Inflammatory macrophage (primary cell): ENCODE measurements at places on chromosomes 5 and 9.

- peak; percentile 78 for DNase-seq
These were observed 6.4 kb downstream of the NDUFS6 start for GRCh38 chr5:1807451-1808185.

DNA sequence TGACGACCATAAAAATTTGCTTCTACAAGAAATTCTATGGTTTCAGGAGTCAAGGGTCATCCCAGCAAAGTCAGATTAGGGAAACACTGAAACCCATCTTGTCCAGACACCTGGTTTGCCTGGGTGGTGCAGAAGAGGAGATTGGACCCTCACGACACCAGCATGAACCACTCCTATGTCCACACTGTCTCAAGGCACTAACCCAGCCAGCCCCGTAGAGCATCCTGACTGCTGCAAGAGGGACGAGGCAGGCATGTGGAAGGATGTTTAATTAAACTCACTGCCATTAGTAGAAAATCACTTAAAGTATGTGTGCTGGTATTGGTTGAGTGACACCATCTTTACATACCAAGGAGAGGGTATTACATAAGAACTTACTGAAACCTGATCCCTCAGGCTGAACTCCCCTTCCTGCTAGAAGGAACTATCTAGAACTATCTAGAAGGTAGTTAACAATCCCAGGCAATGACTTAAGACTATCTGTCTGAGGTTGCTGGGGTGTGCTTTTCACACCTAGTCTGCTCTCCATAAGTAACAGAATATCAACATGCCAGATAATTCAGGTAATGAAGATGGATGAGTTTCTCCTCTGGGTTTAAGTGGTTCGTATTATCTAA, 93.6 kb downstream of the SEMA6A start:
- no peak for DNase-seq

GRCh38 chr9:127467621-127468020, 16.3 kb downstream of the LRSAM1 start:
- DNase-seq: no peak

DNA sequence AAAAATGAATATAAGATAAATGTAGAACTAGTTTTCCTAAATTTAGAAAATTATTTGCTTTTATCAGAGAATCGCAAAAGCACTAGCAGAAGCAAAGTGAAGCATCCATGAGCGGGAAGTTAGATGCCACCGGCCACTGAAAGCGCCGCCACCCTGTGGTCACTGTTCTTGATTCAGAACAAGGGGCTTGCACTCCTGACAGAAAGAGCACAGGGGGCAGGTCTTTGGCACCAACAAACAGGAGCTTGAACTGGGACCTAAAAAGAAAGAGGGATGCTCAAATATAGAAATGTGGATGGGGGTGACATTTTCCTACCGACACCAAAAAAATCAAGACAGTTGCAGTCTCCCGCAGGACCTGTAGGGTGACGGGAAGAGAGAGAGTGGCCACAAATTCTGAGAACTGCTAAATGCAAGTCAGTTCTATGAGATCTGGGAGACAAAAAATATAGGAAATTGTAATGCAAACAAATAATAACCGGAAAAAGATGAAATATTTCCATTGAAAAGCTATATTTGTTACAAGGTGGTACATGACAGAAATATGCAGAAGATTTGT, 144.3 kb downstream of the CDH12 start:
- no peak for DNase-seq

GRCh38 chr5:53123702-53124101, 14.1 kb upstream of the MOCS2 start:
- no peak for DNase-seq

GRCh38 chr5:156327296-156327695, 332 bp downstream of the SGCD start:
- DNase-seq: no peak

DNA sequence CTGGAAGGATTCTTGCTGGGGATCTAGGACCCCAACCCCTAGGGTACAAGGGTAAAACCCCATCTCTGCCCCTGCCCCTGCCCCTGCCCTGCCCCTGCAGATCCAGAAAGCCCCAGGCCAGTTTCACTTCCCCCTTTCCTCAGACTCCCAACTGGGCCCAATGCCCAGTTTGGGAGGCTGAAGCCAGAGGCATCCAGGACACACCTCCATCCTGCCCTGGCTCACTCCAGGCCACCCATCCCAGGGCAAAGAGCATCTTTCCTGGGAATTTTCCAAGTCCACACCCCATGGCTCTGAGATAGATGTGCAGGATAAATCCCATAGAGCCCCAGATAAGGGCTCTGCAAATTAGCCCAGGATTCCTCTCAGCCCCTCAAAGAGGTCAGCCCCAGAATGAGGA, 17.4 kb downstream of the CNTFR start:
- no peak for DNase-seq

- DNase-seq: no peak
These were observed 39.6 kb upstream of the CSNK1G3 start for GRCh38 chr5:123472150-123472924.

DNA sequence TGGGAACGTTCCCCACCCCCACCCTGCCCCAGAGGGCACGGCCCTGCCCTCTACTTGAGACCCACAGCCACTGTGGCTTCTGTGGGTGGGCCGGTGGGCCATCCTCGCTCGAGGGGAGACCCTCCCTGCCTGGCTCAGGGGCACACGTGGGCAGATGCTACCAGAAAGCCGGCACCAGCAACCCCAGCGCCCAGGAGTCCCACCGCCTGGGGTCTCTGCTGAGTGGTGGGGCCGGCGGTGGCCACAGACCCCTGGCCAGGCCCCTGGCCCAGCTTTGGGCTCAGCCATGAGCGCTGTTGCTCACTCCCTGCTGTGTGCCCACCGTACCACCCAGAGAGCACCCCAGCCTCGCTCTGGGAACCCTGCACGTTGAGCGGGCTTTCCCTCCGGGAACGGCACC, 16.5 kb upstream of the NRARP start:
- no peak for DNase-seq

- DNase-seq: no peak
These were observed 18.9 kb upstream of the NTNG2 start for GRCh38 chr9:132142924-132143323.

DNA sequence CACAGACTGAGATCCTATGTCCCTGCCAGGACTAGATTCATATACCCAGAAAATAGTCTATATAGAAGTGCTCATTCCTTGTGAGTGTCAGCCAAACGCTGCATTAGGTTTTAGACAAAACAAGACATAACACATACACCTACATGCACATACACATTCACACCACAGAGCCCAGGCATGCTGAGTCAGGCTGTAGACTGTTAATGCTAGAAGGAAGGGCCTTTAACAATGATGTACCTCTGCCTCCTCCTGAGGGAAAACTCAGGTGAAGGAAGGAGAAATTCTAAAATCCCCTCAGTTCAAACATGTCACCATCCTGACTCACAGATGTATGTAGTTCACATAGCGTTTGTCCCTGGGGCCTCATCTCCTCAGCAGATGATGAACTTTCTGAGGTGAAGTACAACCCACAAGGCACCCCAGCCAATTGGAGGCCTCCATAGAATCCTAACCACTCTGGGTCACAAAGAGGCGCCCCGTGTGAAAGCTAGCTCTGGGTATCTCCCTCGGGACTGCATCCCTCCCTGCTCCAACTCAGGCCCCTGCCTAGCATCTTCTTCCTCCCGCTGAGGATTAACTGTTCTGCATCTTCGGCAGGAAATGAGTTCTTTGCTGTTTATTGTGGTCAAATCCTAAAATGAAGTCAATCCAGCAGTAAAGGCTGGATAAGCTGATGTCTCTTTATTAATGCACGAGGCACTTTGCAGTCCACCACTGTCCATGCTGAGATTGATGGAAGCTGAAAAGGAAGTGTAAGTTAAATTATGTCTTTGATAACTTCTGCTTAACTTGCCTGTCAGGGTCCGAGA, 40.8 kb upstream of the FSTL4 start:
- DNase-seq: no peak

- DNase-seq: no peak
These were observed 575.0 kb downstream of the CHSY3 start for GRCh38 chr5:130479045-130479804.

- DNase-seq: no peak
These were observed 3.5 kb upstream of the WDR38 start for GRCh38 chr9:124849801-124850200.

DNA sequence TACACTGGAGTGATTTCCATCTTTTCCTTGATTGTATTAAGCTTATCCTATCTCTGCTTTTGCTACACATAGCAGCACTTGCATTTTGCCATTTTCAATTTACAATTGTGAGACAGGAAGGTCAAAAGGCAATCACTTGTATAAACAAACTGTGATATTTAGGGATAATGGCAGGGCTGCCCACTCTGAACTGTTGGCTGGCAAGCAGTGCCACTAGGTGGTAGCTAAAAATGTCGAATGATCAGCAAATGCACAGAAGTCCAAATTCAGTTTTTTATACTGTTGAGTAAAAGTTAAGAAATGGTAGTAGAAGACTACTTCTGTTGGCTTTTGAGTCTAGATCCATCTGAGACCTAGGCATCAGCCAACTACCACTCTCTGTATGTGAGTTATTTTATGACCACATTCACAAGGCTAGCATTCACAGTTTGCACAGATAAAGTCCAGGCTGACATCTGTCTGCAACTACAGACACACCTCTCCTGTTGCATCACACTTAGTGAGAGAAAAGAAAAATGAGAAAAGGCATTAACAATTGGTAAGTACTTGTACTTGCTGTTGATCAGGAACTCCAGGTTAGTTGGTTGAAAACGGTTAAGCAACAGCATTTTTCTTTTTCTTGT, 108.8 kb upstream of the ASTN2 start:
- no peak for DNase-seq
